ENCODE measurements at places on chromosomes 4 and X. TPM values are rescaled to one million over a fixed set of nuclear protein-coding genes. Genes with fewer than 3 reads are reported as not detected.

GRCh38 chr4:109041463-109042360, 260.7 kb downstream of the COL25A1 start:
- peak overlapping the region; percentile 62 for H3K27ac ChIP-seq
- peaks cover 16% of the 10 kb centered on the region for H3K4me1 ChIP-seq
- no peak overlapping the region for H3K4me3 ChIP-seq

GRCh38 chr4:151718984-151719955, 41.5 kb downstream of the GATB start:
- H3K27ac ChIP-seq, result no peak overlapping the region
- H3K4me3 ChIP-seq, result no peak overlapping the region
- H3K4me1 ChIP-seq, result no peaks in the 10 kb centered on the region
- peaks cover 7% of the 10 kb centered on the region for H3K36me3 ChIP-seq

DNA sequence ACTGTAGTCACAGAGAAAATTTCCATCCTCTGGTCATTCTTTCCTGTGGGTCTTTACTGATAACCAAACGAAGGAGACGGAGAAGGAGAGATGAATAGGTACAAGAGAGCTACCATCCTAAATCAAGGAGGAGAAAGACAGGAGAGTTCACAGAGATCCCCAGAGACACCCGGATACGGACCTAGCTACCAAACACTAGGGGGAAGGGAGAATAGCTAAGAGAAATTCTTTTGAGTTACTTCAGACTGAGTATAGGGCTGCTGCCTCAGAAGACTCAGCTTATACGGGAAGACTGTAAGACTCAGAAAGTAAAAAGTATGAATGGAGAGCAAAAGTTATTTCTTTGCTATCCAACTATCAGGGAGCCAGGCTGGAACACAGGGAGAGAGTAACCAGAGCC, 572.1 kb downstream of the C4orf33 start:
- no peak overlapping the region for H3K27ac ChIP-seq
- no peaks in the 10 kb centered on the region for H3K36me3 ChIP-seq
- H3K27me3 ChIP-seq, result no peaks in the 10 kb centered on the region
- no peak overlapping the region for H3K4me3 ChIP-seq

HMX1 gene
- 3.5 TPM for total RNA-seq

DNA sequence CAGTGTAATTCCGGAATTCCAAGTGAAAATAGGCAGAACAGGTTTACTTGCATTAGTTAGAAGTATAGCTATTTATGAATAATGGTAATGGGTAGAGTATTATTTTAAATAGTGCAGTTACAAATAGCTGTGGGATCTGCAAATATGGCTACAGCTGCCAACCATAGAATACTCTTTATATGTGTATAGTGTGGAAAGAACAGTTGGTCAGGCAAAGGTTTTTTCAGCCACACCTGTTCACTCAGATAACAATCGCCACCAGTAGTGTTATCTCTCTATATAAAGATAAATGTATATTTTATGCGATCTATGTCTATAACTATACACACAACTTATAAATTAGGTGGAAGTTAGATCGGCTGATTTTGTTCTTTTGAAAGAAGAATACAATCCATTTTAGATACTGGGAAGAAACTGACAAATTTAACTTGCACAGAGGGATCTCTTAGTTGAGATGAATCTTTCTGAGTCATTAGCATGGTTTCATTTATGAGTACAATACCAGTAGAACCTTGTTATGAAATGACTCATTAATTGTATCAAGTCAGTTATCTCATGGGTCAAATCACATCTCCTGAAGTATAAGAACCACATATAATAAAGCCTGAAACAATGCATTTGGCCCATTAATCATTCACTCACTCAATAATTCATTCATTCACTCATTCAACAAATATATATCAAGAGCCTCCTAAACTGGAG, 100.9 kb upstream of the NR3C2 start:
- H3K27ac ChIP-seq, result no peak overlapping the region
- no peaks in the 10 kb centered on the region for H3K36me3 ChIP-seq
- no peaks in the 10 kb centered on the region for H3K27me3 ChIP-seq
- no peak for DNase-seq
- no peaks in the 10 kb centered on the region for H3K4me1 ChIP-seq

GRCh38 chr4:15331930-15332329, 95.9 kb upstream of the C1QTNF7 start:
- H3K27me3 ChIP-seq, result no peaks in the 10 kb centered on the region
- no peaks in the 10 kb centered on the region for H3K36me3 ChIP-seq
- H3K4me3 ChIP-seq, result no peak overlapping the region
- no peak overlapping the region for H3K27ac ChIP-seq
- peaks cover 23% of the 10 kb centered on the region for H3K4me1 ChIP-seq
- DNase-seq, result no peak

GRCh38 chr4:133598779-133599178, 449.7 kb downstream of the PCDH10 start:
- no peaks in the 10 kb centered on the region for H3K36me3 ChIP-seq
- no peak overlapping the region for H3K4me3 ChIP-seq
- no peaks in the 10 kb centered on the region for H3K27me3 ChIP-seq
- H3K27ac ChIP-seq, result no peak overlapping the region

DNA sequence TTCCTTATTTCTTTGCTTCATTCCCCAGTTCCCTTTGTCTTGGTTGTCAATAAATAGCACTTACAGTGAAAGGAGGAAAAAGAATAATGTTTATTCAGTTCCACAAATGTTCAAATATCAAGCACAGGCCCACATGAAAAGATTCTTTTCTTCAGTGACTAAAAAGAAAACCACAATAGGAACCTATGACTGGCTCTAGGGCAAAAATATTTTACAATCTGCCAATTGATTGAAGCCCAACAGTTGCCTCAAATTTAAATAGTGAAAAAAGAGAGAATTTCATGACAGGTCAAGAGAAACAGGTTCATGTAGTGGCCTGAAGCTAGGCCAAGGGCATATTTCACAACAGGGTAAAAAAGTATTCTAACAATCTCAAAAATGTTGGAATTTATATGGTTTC, 553.8 kb downstream of the CENPC start:
- H3K27ac ChIP-seq, result peak overlapping the region; percentile 72
- no peaks in the 10 kb centered on the region for H3K27me3 ChIP-seq
- no peak overlapping the region for H3K4me3 ChIP-seq
- H3K4me1 ChIP-seq, result peaks cover 14% of the 10 kb centered on the region

DNA sequence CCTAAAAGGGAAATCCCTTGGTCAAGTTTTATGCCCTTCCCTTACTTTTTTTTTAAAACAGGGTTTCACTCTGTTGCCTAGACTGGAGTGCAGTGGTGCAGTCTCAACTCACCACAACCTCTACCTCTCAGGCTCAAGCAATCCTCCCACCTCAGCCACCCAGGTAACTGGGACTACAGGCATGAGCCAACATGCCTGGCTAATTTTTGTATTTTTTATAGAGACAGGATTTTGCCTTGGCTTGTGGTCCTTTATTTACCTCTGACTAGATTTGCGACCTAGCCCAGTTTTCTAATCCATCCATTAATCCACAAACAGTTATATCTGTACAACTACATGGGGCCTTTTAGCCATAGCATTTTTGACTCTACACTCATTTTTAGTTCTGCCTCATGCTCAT, 23.7 kb downstream of the CDS1 start:
- H3K4me3 ChIP-seq, result no peak overlapping the region
- DNase-seq, result no peak
- peaks cover 27% of the 10 kb centered on the region for H3K27me3 ChIP-seq
- no peaks in the 10 kb centered on the region for H3K4me1 ChIP-seq
- no peak overlapping the region for H3K27ac ChIP-seq
- H3K36me3 ChIP-seq, result no peaks in the 10 kb centered on the region

PPP3CA gene
- 41.5 TPM for total RNA-seq

- peak overlapping the region; percentile 88 for H3K27ac ChIP-seq
- no peaks in the 10 kb centered on the region for H3K27me3 ChIP-seq
- H3K36me3 ChIP-seq, result peaks cover 2% of the 10 kb centered on the region
- peak overlapping the region; percentile 43 for H3K4me3 ChIP-seq
These were observed 363.4 kb upstream of the BOD1L1 start for GRCh38 chr4:13990596-13991589.

DMD gene
- 334 TPM for total RNA-seq

DACH2 gene
- not detected for total RNA-seq

TLR3 gene
- 8.2 TPM for total RNA-seq

DNA sequence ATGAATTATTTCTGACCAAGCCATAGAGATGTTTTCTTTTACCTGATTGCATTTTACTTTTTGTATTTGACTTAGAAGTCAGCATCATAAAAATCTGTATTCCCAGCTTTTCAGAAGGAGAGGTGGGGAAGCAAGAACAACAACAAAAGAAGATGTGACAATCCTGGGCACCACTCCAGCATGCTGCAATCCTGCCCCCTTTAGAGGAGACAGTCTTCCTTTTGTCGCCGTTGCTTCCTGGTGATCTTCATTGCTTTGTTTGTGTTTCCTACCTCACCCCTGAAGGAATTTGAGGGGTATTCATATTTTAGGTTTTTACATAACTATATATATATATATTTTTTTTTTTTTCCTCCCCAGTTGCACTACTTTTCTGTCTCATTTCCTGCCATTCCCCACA, 3.7 kb downstream of the QRFPR start:
- no peaks in the 10 kb centered on the region for H3K36me3 ChIP-seq
- H3K4me1 ChIP-seq, result peaks cover 9% of the 10 kb centered on the region
- H3K27me3 ChIP-seq, result peaks cover 68% of the 10 kb centered on the region
- H3K4me3 ChIP-seq, result no peak overlapping the region

DNA sequence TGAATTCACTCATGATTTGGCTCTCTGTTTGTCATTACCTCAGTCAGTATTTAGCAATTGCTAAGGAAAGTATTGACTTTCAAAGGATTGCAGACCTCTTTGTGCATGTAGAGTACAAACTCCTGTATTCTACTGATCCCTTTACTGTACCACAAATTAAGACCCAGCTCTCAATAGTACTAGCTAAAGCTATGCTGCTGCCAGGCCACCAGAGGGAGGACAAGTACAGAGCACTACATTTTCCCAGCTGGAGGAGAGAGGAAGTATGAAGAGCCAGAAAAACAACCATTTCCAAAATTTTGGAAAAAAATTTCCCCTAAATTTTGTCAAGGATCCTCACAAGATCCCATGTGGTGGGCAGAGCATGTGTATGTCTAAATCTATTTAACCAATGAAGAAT, 175.0 kb upstream of the MTMR8 start:
- no peak overlapping the region for H3K4me3 ChIP-seq
- H3K27me3 ChIP-seq, result no peaks in the 10 kb centered on the region
- H3K4me1 ChIP-seq, result no peaks in the 10 kb centered on the region
- DNase-seq, result no peak
- no peaks in the 10 kb centered on the region for H3K36me3 ChIP-seq

GRCh38 chrX:118780509-118780908, 43.1 kb upstream of the ZCCHC12 start:
- no peaks in the 10 kb centered on the region for H3K4me1 ChIP-seq
- no peak overlapping the region for H3K4me3 ChIP-seq
- H3K36me3 ChIP-seq, result peaks cover 6% of the 10 kb centered on the region

NWD2 gene
- total RNA-seq, result not detected

GRCh38 chrX:107563824-107564223, 64.5 kb upstream of the PRPS1 start:
- no peak overlapping the region for H3K27ac ChIP-seq
- H3K36me3 ChIP-seq, result no peaks in the 10 kb centered on the region
- DNase-seq, result no peak
- no peak overlapping the region for H3K4me3 ChIP-seq
- H3K4me1 ChIP-seq, result peaks cover 15% of the 10 kb centered on the region
- H3K27me3 ChIP-seq, result no peaks in the 10 kb centered on the region

DNA sequence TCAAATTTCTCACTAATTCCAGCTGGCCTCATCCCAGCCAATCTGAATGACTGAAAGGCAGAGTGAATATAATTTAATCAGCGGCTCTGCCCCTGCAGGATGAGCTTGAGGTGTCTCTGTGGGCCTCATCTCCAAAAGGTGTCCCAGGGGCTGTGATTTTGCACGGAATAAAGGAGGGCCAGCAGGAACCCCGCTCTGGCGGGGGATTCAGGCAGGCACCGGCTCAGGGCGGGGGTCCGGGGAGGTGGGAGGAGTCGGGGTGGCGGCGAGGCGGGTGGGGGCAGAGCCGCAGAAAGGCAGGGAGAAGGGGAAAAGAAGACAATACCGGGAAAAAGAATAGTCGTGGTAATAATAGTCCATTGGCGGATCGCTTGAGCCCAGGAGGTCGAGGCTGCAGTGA, 16.0 kb upstream of the ERCC6L start:
- H3K27me3 ChIP-seq, result peaks cover 3% of the 10 kb centered on the region
- no peak for DNase-seq
- no peak overlapping the region for H3K27ac ChIP-seq
- H3K36me3 ChIP-seq, result no peaks in the 10 kb centered on the region
- peaks cover 17% of the 10 kb centered on the region for H3K4me1 ChIP-seq

MTTP gene
- not detected for total RNA-seq

DNA sequence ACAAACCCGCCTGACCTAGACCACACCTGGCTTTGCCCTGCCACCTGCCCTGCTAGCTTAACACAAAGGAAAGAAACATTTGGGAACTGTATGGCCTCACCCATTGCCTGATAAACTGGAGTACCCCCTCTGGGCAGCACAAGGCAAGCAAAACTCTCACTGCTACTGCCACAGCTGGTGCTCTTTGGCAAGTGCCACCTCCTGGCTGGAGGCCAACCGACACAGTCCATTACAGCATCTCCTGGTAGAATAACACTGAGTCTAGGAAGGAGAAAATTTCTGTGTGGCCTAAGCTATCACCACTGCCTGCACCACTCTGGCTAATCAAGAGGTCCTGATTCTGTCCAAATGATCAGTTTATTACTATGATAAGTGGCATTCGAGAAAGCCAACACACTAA, 18.9 kb upstream of the SPANXN3 start:
- no peaks in the 10 kb centered on the region for H3K4me1 ChIP-seq
- H3K27me3 ChIP-seq, result no peaks in the 10 kb centered on the region
- no peaks in the 10 kb centered on the region for H3K36me3 ChIP-seq
- H3K27ac ChIP-seq, result no peak overlapping the region
- no peak for DNase-seq
- no peak overlapping the region for H3K4me3 ChIP-seq

DNA sequence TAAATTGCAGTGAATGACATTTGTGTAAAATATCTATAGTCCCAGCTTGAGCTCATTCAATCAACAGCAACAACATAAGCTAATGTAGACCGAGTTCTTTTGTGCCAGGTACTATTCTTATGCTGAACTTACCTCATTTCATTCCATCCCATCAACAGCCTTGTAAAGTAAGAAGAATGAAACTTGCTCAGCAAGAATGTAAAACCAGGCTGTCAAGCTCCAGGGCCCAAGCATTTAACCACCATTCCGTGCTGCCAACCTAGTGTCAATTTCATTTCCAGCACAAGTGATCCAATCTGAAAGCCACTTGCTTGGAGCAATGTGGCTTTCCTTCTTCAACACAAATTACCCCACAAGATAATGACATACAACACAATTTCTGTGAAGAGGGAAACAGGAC, 36.6 kb downstream of the RASSF6 start:
- no peak overlapping the region for H3K4me3 ChIP-seq
- no peaks in the 10 kb centered on the region for H3K36me3 ChIP-seq
- H3K27ac ChIP-seq, result no peak overlapping the region
- no peaks in the 10 kb centered on the region for H3K4me1 ChIP-seq

- no peak overlapping the region for H3K4me3 ChIP-seq
- no peaks in the 10 kb centered on the region for H3K36me3 ChIP-seq
- H3K27ac ChIP-seq, result no peak overlapping the region
- H3K4me1 ChIP-seq, result peaks cover 10% of the 10 kb centered on the region
- DNase-seq, result no peak
These were observed 38.5 kb downstream of the RAB33B start for GRCh38 chr4:139492429-139492828.
